ENCODE measurements at places on chromosomes 5 and 9.

DNA sequence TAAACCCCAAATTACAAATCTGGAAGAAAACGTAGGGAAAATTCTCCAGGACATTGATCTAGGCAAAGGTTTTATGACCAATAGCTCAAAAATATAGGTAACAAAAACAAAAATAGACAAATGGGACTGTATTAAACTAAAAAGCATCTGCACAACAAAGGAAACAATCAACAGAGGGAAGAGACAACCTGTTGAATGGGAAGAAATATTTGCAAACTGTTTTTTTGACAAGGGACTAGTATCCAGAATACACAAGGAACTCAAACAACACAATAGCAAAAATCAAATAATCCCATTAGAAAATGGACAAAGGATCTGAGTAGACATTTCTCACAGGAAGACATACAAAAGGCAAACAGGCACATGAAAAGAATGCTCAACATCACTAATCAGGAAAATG, 386.3 kb downstream of the ENC1 start:
- no peak for DNase-seq

DNA sequence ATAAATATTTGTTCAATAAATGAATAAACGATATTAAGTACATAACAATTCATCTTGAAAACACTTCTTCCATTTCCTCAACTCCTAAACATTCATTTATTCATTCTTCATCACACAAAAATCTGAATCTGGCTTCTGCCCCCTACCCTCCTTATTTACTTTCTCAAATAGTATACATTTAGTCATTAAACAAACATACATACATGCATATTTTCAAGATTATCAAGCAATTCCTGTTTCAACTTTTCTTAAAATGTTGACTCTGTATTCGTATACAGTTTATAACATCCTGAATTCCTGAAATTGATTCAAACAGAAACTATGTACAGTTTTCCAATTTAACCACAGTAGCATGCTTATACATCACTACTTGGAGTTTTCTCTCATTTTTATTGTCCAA, 129.0 kb downstream of the MUSK start:
- no peak for DNase-seq

GRCh38 chr9:127546125-127546832, 65.8 kb upstream of the STXBP1 start:
- no peak for DNase-seq

DNA sequence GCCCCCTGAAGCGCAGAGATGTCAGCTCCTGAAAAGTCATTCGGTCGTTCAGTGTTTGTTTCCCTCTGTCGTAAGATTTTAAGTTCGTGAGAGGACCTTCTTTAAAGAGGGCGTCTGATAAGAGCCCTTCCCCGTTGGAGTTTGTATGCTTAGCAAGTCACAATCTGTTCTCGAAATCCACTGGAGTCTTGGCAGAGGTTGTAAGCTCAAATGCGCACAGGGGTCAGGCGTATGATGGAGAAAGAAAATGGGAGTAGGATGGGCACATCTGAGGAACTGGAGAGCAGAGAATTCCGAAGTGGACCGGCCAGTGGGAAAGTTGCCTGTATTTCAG, 710 bp downstream of the HSD17B4 start:
- DNase-seq = no peak

GRCh38 chr9:38393128-38393796, 760 bp downstream of the ALDH1B1 start:
- DNase-seq = no peak

DNA sequence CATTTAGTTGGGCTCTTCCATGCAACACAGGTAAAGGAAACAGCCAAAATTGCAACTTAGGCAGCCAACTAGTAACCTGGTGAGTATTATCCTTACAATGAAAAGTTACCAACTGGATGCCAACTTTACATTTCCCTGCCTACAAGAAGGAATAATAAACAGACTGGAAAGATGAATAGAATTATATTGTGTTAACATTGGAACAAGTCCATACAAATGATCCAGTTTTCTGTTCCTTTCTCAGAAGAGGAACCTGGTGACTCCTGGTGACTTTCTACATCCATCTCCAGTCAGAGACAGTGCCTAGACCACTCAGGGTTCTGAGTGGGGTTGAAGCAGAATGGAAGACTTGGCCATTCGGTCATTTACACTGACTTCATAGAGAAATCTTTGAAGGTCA, 20.6 kb downstream of the MARCHF3 start:
- DNase-seq = no peak

DNA sequence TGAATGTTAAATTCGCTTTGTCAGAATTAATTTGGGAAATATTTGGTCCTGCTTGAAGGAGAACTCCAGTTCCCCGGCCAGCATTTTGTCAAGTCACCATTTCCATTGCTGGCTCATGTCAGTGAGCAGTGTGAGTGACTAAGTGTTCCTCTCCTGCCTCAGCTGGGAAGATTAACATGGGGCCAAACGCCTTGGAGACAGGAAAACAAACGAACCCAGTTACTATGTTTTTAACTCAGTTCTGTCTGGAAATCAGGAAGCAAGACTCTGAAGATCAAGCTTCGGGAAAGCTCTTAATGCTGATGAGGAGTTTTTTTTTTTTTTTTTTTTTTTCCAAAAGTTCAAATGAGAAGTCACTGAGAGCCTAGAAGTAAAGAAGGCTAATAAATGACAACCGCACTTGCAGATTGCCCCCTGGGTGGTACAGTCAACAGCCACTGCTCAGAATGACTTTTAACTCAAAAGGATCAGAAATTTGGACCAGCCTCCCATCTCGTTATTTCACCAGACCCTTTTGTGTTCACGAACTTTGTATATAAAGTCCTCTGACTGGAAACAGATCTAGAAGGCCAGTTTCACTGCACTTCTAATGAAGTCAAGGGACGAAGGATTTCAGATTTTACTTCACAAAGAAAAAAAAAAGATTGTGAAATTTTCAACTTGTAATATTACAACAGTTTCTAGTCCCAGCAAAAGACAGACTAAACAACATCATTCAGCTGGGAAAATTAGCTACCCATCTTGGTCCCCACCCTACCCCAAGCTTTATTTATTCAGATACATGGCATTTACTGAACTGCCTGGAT, 121.3 kb downstream of the LHFPL2 start:
- DNase-seq = no peak

DNA sequence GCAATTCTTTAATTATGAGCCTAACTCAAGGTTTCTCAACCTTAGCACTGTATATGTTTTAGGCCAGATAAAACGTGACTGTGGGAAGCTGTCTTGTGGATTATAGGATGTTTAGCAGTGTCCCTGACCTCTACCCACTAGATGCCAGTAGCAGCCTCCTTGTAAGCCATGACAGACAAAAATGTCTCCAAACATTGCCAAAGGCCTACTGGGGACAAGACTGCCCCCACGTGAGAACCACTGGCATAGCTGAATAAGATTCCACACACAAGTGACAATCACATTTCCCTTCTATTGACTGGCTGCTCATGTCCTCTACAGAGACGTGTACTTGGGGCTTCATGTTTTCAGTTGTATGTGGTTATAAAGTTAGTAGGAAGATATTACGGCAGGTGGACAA, 55.4 kb downstream of the GOLM1 start:
- DNase-seq = no peak
